C1 segment of cervical spinal cord (tissue), 14 donors: ENCODE measurements at places on chromosomes 1 and 21.

DNA sequence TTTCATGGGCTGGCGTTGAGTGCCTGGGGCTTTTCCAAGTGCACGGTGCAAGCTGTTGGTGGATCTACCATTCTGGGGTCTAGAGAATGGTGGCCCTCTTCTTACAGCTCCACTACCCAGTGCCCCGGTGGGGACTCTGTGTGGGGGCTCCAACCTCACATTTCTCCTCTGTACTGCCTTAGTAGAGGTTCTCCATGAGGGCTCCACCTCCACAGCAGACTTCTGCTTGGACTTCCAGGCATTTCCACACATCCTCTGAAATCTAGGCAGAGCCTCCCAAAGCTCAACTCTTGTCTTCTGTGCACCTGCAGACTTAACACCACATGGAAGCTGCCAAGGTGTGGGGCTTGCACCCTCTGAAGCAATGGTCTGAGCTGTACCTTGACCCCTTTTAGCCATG, 82.1 kb downstream of the CCDC18 start:
- DNase-seq = no peak

GRCh38 chr1:213295860-213296259, 244.8 kb downstream of the RPS6KC1 start:
- DNase-seq = no peak

DNA sequence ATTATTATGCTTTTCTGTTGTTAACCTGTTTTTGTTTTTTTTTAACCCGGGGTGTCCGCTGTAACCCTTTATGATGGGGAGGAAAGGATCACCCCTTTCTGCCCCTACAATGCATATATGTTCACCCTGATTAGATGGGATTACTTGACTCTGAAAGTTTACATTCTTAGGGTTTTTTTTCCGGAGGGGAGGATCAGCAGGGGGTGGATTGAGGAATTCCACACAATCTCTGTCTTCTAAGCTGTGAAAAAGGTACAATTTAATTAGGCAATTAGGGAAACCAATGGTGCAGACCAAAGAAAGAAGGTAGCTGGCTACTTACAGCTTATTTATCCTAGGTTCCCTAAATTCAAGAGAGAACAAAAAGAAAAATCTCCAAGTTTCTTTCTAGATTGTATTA, 58.3 kb downstream of the EDEM3 start:
- no peak for DNase-seq

GRCh38 chr1:61442544-61442943, 282.4 kb downstream of the TM2D1 start:
- DNase-seq = no peak

DNA sequence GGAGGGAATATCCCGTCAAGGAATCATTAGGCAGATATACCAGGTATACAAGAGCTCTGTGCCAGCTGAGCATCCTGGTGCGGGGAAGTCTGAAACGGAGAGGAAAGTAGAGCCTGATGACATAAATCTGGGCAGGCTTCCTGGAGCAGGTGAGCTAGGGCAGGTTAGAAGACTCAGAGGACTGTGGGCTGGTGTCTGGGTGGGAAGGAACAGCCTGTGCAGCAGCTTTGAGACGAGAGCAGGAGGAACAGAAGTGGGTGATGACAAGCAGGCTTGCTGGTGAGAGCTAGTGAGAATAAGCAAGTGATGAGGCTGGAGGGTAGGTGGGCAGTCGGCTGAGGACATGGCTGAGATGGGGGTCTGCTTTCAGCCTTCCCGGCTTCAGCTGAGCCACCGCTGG, 6.7 kb downstream of the CELSR2 start:
- no peak for DNase-seq

DNA sequence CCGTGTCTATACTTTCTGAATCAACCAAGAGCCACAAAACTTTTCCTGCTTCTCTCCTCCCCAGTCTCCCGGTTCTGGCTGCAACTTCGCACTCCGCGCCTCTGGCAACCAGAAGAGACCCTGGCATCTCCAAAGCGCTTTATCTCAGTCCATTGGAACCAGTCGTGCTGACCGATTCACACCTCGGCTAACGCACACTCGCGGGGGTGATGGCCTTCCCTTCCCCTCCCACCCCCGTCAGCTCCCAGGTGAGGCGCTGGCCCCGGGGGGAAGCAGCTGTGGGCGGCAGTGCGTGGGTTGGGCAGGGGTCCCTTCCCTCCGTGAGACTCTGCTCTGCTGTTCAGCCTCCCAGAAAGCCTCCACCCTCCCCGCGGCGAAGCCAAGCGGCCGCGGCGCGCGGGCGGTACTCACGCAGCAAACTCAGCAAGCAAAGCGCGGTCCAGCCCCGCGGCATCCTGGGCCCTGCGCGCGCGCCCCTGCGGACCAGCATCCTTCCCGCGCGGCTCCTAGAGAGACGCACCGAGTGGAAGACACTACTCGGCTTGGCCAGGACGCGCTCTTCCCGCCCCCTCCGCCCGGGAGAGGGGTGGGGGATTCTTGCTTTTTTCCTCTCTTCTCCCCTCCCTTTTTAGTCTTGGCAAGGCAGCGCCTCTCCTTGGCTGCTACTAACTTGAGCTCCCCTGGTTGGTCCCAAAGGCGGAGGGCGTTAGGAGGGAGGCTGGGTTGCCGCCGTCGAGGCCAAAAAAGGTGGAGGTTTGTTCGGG, at the start of gene CD34:
TSS of gene CD34 (minus strand) at position 535 of the 764 bp plus-strand sequence. CDS start at position 490, 45 bp downstream.
- no peak for DNase-seq

GRCh38 chr1:202972046-202972445, 5.0 kb upstream of the CYB5R1 start:
- no peak for DNase-seq
